Stimulated activated CD8-positive, alpha-beta memory T cell treated with anti-CD3 and anti-CD28 coated beads, Interleukin-15, amount 100 ng/mL, for 24 hours (primary cell): ENCODE measurements at places on chromosomes 2 and 18.

DNA sequence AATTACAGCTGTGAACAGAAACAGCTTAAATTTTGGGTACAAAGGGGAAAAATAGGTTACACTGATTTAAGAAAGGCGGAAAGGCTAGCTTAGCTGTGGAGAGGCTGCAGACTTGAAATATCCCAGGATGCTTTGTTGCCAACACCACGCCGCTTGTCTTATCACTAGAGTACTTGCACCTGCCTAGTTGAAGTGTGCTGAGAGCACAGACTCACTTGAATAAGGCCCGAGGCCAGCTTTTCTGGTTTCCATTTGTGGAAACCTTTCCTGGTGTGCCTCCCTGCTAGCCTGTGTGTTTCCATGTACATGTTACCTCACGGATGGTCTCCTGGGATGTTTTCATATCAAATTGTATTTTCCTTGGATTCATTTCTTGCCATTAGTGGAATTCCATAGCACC, 3.2 kb downstream of the CABLES1 start:
- no peak for DNase-seq

GRCh38 chr2:55224761-55225261, 7.3 kb downstream of the CLHC1 start:
- no peak for DNase-seq

GRCh38 chr18:13136904-13137669, 81.5 kb upstream of the LDLRAD4 start:
- DNase-seq: no peak

- no peak for DNase-seq
These were observed 112.8 kb upstream of the MAP3K20 start for GRCh38 chr2:172962824-172963223.

- DNase-seq: no peak
These were observed 126.0 kb downstream of the GLI2 start for GRCh38 chr2:120861576-120862191.

DNA sequence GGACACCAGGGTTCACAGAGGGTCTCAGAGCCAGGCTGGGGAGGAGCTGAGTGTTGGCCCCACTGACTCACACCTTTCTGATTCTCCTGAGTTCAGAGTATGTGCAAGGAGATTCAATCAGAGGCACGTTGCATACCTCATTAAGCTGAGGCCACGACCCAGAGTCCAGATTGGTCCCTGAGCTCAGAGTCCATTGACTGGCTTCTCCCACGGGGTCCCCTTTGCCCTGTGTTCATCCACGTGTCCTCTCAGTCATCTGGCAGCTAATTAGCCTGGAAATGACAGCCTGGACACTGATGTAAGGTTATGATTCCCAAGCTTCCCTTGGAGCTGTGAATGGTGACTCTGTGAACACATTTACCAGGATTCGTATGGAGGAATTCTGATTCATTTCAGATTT, 267.2 kb downstream of the SH3BP4 start:
- DNase-seq: no peak

GRCh38 chr18:48049757-48050156, 119.3 kb upstream of the SMAD2 start:
- no peak for DNase-seq
